ENCODE measurements at places on chromosomes 2 and 18.

- DNase-seq = no peak
Measured at GRCh38 chr2:43212931-43213330, 13.5 kb downstream of the ZFP36L2 start.

DNA sequence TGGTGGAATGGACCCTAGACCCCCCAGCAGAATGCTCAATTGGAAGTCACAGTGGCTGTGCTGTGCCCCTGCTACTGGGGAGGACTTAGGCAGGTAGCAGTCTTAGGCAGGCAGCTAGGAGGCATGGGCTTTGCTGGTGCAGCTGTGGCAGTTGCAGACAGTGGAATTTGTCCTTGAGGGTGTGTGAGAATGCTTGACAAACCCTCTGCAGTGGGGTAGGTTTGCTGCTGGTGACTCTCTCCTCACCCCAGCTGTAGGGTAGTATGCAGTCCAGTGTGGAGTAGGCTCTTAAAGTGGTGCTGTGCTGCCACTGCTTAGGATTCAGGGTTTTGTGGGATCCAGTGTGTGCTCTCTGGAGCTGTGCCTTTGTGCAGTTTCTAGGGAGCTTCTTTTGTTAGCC, 61.3 kb downstream of the NUP35 start:
- DNase-seq = no peak

DNA sequence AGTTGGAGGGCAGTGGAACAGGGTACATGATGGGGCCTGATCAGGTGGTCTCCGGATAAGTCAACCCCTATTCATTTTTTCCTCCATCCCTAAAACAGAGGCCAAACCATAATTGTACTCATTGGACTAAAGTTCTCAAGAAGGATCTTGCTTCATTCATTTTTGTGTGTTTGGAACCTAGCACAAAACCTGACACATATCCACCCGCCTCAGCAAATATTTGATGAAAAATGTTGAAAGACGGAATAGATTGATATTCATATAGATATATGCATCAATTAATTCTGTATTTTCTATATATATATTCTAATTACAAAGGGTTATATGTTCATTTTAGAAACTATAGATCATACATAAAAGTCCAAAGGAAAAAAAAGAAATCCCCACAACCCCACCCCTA, 21.9 kb downstream of the SLC4A1AP start:
- no peak for DNase-seq

DNA sequence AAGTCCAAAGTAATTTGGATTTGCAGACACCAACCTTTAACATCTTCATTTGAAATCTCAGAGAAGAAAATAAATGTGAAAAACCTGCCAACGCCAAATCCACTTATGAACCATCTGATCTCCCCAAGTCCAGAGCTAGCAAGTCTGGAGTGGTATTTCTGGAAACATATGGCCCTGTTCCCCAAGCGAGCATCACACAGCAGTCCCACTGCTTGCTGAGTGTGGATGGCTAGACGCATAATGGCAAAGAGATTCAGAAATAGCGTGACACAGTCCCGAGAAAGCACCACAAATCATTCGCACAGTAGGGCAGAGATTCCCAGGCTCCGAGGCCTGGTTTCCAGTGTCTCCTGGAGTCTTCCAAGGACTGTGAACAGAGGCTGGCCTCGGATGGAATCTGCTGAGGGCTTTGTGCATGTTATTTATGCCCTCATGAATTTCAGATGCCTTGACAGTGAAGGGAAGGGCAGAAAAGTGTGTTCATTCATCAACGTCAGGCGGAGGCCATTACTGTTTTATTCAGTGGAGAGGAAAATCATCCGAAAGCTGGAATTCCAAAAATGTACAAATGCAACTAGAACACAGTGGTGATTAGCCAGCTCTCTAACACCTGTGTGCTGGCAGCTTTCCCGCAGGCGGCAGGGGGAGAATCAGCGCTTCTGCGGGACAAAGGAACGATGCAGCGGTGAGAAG, 417.0 kb downstream of the EIPR1 start:
- DNase-seq = no peak

GRCh38 chr2:226893216-226893615, 57.4 kb downstream of the RHBDD1 start:
- DNase-seq = no peak

Measured in BJ (cell line).